CD4-positive, alpha-beta memory T cell (primary cell): ENCODE measurements at places on chromosomes 12 and 14. TPM values are rescaled to one million over a fixed set of nuclear protein-coding genes. Genes with fewer than 3 reads are reported as not detected.

DNA sequence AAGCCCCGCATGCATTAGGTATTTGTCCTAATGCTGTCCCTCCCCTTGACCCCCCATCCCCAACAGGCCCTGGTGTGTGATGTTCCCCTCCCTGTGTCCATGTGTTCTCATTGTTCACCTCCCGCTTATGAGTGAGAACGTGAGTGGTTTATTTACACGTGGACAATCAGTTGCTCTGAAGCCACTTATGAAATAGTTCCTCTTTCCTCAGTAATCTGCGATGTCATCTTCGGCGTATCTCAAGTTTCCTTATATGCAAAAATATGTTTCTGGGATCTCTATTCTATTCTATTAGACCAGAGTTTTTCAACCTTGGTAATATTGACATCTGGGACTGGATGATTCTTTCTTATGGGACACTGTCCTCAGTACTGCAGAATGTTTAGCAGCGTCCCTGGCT lies 56.0 kb upstream of the DCD start:
- no peak for DNase-seq

- no peak for DNase-seq
Observed at GRCh38 chr12:4228122-4228580, 45.4 kb upstream of the CCND2 start.

- DNase-seq, result no peak
Observed at GRCh38 chr12:57046086-57046791, 3.7 kb downstream of the MYO1A start.

DNA sequence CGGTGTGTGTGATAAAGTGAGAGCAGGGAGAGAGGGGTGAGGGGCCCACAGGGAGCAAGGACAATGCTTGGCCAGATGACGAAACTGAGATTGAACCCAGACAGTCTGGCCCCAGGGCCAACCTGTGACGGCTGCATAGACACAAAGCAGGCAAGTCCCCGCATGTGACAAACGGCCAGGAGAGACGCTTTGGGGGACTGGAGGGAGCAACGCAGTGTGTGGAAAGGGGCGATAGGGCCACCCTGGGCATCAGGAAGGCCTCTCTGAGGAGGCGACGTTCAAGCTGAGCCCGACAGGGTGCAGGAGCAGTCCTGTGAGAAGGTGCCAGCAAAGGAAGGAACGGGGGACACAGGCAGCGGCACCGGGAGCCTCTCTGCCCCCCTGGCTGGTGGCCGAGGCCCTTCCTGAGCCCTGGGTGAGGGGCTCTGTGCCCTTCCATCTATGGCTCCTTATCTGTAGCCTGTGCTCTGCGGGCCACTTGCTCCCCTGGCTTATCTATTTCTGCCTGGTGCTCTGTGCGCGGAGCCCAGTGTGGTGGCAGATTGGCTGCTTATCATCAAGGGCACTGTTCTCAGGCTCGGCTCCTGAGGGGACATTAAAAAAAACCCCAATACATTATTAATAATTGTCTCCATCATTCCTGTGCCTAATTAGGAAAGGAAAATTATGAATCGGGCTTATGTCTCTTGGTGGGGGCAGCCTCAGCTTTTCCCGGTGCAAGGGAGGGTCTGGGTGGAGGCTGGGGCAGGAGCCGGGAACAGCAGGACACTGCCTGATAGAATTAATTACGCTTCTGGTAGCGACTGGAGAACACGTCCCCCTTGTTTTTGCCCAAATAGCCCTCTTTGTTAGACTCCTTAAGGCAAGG lies 39.8 kb downstream of the PRIMA1 start:
- no peak for DNase-seq

Gene DPPA3
- not detected for total RNA-seq

Gene UBE3B
- 55.8 TPM for total RNA-seq

GRCh38 chr12:44247588-44247987 lies 411.7 kb downstream of the TMEM117 start:
- no peak for DNase-seq

Gene VIPAS39
- total RNA-seq, result 18.6 TPM

- DNase-seq, result no peak
Observed at GRCh38 chr14:35339761-35340406, 47.7 kb downstream of the PSMA6 start.

DNA sequence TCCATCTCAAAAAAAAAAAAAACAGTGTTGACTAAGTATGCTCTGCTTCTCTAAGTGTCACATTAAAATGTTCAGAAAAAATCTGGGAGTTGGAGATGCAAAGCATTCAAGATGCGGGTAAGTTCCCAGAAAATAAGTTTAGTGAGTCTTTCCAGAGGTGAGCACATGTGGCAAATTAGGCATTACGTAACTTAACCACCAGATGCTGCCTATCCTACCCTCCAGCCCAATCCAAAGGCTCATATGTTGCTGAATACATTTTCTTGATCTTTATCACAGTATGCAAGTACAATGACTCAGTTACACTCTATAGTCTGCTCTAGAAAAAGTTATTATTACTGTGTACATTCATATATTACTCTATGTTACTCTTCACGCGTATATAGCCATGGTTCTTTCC lies 3.6 kb downstream of the SLC2A14 start:
- no peak for DNase-seq

DNA sequence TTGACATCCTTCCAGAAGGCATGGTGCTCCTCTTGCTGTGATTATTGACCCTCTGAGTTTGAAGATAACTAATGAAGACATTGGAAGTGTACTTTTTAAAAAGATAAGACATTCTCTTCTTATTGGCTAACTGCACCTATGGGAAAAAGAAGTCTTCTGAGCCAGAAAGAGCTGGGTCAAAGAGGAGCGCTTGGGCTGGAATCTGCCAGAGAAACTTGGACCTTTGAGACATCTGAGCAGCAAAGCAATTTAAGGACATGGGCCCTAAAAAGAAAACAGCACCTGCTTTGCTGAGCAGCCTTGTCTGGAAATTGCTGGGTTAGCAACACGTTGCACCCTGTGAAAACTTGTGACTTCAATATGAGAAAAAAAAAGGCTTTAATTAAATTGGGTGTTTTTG lies 27.8 kb downstream of the IGF1 start:
- DNase-seq, result no peak

- DNase-seq, result no peak
Observed at GRCh38 chr14:91056361-91056760, 4.1 kb downstream of the RPS6KA5 start.

Gene FERMT2
- 0.75 TPM for total RNA-seq

- DNase-seq, result peak; percentile 24
Observed at GRCh38 chr14:67532998-67533753, at the start of gene PLEKHH1. PLEKHH1 (plus strand) TSS chr14:67533290; CDS start chr14:67541868, 8,578 bp downstream.

DNA sequence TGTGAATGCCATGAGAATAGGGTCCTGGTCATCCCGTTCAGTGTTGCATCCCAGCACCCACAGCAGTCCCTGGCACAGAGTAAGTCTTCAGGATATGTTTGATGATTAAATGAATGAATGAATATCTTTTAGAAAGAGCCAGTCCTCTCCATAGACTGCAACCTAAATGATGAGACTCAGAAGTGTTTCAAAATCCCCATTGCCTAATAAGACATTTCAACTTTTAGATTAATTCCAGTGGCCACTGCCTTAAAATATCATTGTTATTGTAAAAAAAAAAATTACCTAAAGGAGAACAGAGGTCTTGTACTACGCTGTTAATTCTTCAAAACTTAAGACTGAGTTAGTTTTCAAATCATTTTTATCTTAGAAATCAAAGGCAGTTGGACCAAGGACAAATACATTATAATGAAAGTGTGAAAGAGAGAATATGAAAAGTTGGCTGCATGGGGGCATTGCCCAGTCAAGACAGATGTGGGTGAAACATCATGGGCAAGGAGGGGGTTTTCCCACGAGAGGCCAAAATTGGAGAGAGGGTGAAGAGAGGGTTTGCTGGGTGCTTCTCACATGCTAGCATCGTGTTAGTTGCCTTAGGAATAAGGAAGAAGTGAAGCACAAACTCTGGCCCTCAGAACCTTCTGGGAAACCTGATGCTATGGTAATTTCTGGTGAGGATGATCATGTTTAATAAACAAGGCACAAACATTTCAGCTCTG lies 26.3 kb upstream of the CPM start:
- DNase-seq, result no peak

DNA sequence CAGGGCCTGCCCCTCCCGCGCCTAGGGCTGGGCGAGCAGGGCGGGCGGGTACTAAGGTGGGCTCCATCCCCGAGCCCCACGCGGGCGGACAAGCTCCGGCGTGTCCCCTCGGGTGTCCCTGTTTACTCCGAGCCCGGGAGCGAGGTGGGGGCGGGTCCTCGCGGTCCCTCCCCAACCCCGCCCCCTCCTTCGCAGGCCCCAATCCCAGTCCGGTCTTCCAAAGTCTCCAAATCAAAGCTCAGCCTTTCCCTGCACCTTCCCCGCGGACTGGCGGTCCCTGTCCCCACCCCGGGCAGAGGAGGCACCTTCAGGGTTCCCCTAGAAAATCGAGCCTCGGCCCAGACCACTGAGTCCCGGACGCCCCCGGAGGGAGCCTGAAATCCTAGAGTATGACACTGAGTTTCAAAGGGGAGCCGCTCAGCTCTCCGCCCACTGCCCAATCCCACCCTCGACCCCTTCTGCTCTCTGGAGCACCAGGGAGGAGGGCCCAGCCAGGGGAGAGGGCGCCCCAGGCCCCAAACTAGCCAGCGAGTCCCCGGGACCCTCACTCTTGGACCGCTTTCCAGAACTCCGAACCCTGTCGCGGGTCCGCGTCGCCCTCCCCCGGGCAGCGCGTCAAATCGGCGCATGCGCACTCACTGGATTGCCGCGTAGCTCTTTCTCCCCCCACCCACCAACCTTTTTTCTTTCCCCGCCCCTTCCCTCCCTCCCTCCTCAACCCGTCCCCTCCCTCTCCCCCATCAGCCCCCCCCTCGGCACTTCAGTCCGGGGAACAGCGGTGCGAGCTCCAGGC lies at the start of gene LRP1:
TSS of gene LRP1 (plus strand) at position 758 of the 793 bp plus-strand sequence. CDS start 482 bp downstream, outside the sequence.
- DNase-seq, result peak; percentile 78

DNA sequence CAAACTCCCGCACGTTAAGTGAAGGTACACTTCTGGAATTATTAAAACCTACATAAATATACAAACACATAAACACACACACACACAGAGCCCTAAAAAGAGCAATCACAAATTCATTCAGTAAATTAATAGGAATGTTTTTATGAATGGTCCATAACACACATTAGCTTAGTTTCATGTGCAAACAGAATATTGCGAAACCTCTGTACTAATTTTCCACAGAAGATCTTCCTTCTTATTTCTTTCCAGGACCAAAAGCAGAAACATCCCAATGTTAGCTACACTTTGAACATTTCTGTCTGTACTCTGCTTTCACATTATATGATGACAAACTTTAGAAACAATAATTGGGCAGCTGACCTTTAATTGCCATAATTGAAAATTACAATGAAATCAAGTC lies 101.6 kb downstream of the SOX5 start:
- DNase-seq, result no peak

GRCh38 chr12:117064049-117064448 lies 35.2 kb downstream of the TESC start:
- no peak for DNase-seq

- no peak for DNase-seq
Observed at GRCh38 chr12:9064815-9065606, 50.7 kb downstream of the A2M start.

Gene CLEC6A
- not detected for total RNA-seq

GRCh38 chr12:34340534-34341361 lies 318.5 kb downstream of the ALG10 start:
- DNase-seq, result no peak

Gene TUBA1C
- total RNA-seq, result 51.2 TPM

DNA sequence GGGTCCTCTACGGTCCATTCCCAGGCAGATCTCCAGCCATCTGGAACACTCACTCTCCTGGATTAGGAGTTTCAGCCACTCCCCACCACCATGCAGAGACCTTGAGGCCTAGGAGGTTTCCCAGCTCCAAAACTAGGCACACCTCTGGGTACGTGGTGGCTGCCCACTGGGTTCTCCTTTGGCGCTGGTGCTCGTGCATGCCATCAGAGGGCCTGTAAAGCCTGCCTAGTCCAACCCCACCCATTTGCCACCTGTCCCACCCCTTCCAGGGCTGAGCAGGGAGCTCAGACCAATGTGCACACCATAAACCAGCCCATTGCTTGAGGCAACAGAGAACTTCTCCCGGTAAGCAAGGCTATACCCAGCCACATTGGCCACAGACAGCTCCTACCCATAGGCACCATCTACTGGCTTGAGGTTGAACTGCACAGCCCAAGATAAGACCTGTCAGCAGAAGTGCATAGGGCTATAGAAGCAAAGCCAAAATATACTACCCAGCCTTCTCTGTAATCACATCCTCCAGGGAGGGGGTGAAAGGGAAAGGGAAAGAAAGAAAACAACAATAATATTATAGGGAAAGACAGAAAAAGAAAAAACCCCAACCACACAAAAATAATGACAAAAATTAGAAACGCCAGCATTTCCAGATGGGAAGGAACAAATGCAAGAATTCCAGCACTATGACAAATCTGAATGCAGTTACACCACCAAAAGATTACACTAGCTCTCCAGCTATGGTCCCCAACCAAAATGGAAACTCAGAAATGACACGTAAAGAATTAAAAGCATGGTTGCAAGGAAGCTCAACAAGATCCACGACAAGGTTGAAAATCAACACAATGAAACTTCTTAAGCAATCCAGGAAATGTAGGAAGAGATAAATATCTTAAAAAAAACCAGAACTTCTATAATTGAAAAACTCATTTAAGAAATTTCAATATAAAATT lies 111.9 kb upstream of the CCDC175 start:
- DNase-seq, result peak; percentile 24

GRCh38 chr12:6295094-6295811 lies 15.2 kb upstream of the PLEKHG6 start:
- no peak for DNase-seq

DNA sequence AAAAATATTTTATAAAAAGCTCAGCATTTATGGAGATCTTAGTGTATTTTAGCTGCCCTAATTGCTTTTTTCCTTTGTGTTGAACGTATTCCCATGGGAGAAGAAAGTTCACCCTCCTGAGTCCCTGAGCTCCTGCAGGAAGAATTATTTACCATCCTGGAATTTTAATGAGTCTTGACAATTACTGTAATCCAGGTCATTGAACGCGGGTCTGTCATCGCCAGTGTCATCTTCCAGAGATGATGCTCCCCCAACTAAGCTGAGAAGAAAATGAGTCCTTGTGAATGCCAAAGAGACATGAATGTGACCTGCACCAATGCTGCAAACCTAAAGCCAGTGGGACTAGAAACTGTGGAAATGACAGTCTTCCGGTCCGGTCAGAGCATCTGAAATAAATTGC lies 129.5 kb downstream of the FBXL14 start:
- DNase-seq, result no peak

DNA sequence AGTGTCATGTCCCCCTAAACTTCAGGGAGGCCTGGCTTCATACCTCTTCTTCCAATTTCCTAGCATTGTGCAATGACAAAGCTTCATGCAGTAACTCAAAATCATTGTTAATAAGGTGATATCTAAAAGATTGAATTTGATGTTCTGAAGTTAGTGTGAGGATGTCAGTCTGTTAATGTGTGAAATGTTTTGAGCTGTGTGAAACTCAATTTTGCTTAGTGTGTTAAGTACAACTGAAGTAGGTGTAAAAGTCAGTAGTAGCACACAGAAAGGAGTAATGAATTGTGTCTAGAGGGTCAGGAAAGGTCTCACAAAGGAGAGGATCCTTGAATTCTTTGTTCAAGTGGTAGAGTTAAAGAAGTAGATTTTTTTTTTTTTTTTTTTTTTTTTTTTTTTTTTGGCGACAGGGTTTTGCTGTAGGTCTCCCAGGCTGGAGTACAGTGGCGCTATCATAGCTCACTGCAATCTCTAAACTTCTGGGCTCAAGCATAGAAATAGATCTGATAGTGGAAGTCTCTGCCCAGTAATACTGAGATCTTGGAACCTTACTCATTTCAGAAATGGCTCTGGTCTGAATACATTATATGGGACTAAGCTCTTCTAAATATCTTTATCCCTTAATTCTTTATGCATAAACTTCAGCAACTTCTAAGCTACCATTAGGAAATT lies 63.9 kb downstream of the FUT8 start:
- DNase-seq, result no peak

GRCh38 chr12:75099210-75099609 lies 110.4 kb downstream of the KCNC2 start:
- no peak for DNase-seq

Gene AKAP3
- total RNA-seq, result 5.5 TPM
